A172 (cell line): ENCODE measurements at places on chromosomes 13 and 19. TPM values are rescaled to one million over a fixed set of nuclear protein-coding genes. Genes with fewer than 3 reads are reported as not detected.

The WDR87 gene
- total RNA-seq, result not detected in 2 replicates

The ZNF235 gene
- 3.3 and 4.2 TPM in 2 replicates for total RNA-seq

The CRTC1 gene
- 0.98 and 1.4 TPM in 2 replicates for total RNA-seq

The GRK1 gene
- total RNA-seq, result not detected in 2 replicates

The GNG7 gene
- 0.38 and 1.1 TPM in 2 replicates for total RNA-seq

DNA sequence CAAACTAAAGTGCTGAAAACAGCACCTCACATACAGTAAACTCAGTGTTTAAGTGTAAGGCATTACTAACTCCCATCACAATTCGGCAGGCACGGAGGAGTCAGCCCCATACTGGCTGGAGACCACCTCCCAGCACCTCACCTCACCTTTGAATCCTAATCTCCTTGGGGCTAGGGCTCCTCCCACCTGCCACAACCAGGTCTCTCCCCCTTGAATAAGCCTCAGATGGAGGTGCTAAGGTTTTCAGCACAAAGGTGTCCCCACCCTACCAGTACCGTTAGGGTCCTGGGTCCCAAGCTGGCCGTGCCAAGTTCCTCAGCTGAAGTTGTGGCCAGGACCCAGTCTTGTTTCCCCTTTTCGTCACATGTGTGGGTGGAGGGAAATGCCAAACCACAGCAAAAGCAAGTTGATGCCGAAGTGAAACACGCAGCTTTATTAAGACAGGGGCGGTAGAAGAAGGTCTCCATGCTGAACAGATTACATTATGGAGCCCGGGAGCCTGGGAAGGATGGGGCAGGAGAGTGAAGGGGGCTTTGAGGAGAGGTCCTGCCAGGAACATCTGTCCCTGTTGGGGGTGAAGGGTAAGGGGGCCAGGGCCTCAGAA lies at the start of gene IGFLR1:
TSS of gene IGFLR1 (minus strand) at position 332 of the 604 bp plus-strand sequence. CDS start 1,272 bp downstream, outside the sequence.
- DNase-seq, result no peak
